ENCODE measurements at places on chromosomes 11 and 22.
A peak's percentile ranks its signal among the peaks of the same experiment; 100 is the strongest.

GRCh38 chr11:134613646-134614045 lies 201.6 kb upstream of the B3GAT1 start:
- DNase-seq = no peak

DNA sequence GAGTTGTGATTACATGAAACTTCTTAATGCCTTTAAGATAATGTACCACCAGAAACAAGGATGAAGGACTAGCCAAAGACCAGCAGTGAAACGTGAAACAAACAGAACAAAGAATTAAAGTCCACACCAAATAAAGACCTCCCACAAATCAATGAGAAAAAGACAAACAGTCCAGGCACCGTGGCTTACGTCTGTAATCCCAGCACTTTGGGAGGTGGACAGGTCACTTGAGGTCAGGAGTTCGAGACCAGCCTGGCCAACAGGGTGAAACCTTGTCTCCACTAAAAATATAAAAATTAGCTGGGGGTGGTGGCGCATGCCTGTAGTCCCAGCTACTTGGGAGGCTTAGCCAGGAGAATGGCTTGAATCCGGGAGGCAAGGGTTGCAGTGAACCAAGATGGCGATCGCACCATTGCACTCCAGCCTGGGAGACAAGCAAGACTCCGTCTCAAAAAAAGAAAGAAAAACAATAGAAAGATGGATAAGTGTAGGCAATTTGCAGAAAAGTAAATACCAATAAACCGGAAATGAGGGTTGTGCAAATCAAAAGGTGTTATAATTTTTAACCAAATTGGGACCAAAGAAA lies 167.8 kb upstream of the GRK3 start:
- no peak for DNase-seq

- DNase-seq = peak; percentile 7
These were observed 32.6 kb upstream of the TOLLIP start for GRCh38 chr11:1341928-1342524.

DNA sequence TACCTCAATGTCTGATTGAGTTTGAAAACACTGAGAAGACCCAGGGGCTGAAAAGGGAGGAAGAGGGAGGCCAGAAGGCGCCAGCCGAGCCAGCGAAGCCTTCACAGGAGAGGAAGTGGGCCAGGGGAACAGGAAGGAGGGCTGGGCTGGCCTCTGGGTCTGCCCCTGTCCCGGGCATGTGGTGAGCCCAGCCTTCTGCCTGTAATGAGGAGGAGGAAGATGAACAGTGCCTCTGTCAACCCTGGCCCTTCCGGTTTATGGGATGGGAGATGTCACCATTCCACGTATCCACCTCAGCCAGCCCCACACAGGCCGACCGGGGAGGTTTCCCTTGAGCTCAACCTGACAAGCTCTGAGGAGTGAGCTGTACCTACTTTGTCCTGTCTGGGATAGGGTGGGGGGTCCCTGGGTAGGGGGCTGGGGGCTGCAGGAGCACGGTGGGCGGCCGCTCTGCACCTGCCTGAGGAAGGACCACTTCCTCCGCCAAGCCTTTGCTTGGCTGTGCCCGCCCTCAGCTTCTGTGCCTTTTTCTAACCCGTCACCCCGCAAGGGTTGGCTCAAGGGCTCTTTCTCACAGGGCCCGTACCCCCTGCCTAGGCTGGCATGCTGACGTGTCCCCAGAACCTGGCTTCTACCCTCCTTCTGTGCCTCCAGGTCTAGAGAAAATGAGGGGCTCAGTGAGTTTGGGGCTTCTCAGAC lies 2.0 kb downstream of the PARVG start:
- DNase-seq = no peak
